Ovary (tissue), 10 donors: ENCODE measurements at places on chromosomes 6 and 20. TPM values are rescaled to one million over a fixed set of nuclear protein-coding genes. Genes with fewer than 3 reads are reported as not detected.

The TRIM31 gene
- not detected for total RNA-seq

The GABRR2 gene
- 0.55 TPM for total RNA-seq

The GNMT gene
- total RNA-seq: 2.0 TPM

The METTL24 gene
- total RNA-seq: 6.6 TPM

The RPS6KA2 gene
- 43.4 TPM for total RNA-seq

The LY6G6D gene
- not detected for total RNA-seq

The GJA10 gene
- not detected for total RNA-seq

The WFDC5 gene
- total RNA-seq: not detected

The RHAG gene
- total RNA-seq: not detected

The VIP gene
- not detected for total RNA-seq

The RSPO4 gene
- not detected for total RNA-seq

The YIPF3 gene
- total RNA-seq: 79.5 TPM

The MYBL2 gene
- 1.6 TPM for total RNA-seq

The MLIP gene
- 0.40 TPM for total RNA-seq

The LRRN4 gene
- total RNA-seq: 0.15 TPM

The KCNK16 gene
- not detected for total RNA-seq

The CLPSL1 gene
- total RNA-seq: not detected

The GSTA3 gene
- total RNA-seq: not detected

The PREX1 gene
- total RNA-seq: 13.6 TPM
